IMR-90 (cell line): ENCODE measurements at places on chromosomes 5 and 9. TPM values are rescaled to one million over a fixed set of nuclear protein-coding genes. Genes with fewer than 3 reads are reported as not detected.

DNA sequence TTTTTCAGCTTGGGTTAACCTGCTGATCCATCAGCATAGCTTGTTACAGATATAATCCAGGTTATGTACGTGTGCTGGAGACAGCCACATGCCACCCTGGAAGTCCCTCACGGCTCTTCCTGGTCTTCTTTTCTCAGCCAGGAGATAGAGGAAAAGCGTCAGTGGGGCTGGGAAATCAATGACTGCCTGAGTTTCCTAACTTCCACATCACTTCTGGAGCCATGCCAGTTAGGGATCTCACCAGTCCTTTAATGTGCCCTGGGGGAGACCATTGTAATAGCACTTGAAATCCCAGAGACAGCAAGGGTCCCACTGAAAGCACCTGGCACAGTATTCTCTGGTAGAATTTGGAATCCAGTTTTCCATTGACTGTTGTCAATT is 29.2 kb downstream of the ANXA2R start:
- H3K27me3 ChIP-seq, result no peaks in the 10 kb centered on the region
- H3K27ac ChIP-seq, result peak overlapping the region; percentile 93; the same call in 1 of the 2 replicates
- no peak for DNase-seq
- no peaks in the 10 kb centered on the region for H3K36me3 ChIP-seq
- H3K4me3 ChIP-seq, result no peak overlapping the region
- H3K4me1 ChIP-seq, result peaks cover 19% of the 10 kb centered on the region

The UBE2QL1 gene
- polyA plus RNA-seq, result not detected in 2 replicates

The TPPP gene
- polyA plus RNA-seq, result 0.06 and 0.07 TPM in 2 replicates

The PCDHGC3 gene
- polyA plus RNA-seq, result 58.9 and 72.1 TPM in 2 replicates

The ARL14EPL gene
- polyA plus RNA-seq, result not detected in 2 replicates
